ENCODE measurements at places on chromosomes 11 and 22. TPM values are rescaled to one million over a fixed set of nuclear protein-coding genes. Genes with fewer than 3 reads are reported as not detected.

DNA sequence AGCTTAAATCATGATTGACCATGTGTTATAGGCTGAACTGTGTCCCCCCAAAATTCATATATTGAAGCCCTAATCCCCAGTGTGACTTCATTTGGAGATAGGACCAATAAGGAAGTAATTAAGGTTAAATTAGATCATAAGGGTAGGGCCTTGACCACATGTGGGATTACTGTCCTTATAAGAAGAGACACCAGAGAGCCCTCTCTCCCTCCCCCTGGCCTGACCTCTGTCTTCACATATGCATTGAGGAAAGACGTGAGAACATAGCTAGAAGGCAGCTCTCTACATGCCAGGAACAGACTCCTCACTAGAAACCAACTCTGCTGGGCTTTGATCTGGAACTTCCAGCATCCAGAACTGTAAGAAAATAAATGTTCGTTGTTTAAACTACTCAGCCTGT, 13.6 kb upstream of the NUP50 start:
- no peak for DNase-seq

- DNase-seq: no peak
These were observed at the start of gene MS4A3 for GRCh38 chr11:60056349-60056969. Gene MS4A3, plus strand, starts transcription at chr11:60056665. Its CDS starts 4,496 bp downstream, at chr11:60061161.

DNA sequence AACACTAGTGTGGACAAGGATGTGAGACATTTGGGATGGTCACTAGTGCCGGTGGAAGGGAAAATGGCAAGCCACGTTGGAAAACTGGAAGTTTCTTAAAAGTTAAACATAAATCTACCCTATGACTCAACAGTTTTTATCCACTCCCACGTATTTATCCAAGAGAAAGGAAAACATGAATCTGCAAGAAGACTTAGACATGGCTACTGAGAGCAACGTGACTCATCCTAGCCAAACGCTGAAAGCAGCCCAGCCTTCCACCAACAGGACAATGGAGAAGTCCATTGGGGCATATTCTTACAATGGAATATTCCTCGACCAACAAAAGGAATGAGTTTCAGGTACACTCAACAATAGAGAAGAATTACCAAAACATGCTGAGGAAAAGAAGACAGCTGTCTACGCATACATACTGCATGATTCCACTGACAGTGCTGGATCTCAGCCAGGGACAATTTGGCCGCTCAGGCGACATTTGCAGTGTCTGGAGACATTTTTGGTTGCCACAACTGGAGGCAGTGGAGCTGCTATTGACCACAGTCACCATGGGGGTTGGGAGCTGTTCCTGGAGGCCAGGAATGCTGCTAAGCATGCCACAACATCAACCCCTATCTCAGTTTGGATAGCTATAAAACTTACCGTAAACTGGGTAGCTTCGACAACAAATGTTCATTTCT, 21.2 kb downstream of the SYT13 start:
- no peak for DNase-seq

DNA sequence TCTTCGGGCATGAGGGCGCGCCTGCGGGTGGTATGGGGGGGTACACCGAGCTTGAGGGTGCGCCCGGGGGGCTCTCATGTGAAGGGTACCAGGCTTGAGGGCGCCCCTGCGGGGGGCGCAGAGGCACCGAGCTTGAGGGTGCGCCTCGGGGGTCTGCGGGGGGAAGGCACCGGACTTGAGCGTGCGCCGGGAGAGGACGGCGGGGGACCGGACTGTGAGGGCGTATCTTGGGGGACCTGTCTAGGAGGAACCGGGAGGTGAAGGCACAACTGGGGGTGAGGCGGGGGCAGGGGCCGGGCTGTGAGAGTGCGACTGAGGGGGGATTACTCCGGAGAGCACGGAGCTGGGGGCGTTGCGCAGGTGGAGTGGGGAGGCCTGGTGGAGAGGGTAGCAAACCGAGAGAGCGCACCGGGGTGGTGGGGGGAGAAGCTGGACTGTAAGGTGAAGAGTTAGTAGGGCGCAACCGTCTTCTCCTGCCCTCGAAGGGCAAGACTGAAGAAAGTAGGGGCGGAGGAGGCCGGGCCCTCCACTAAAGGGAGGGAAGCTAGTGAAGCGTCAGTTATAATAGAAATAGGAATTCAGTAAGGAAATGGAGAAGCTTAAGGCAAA, 1.1 kb upstream of the DDX6 start:
- no peak for DNase-seq

DNA sequence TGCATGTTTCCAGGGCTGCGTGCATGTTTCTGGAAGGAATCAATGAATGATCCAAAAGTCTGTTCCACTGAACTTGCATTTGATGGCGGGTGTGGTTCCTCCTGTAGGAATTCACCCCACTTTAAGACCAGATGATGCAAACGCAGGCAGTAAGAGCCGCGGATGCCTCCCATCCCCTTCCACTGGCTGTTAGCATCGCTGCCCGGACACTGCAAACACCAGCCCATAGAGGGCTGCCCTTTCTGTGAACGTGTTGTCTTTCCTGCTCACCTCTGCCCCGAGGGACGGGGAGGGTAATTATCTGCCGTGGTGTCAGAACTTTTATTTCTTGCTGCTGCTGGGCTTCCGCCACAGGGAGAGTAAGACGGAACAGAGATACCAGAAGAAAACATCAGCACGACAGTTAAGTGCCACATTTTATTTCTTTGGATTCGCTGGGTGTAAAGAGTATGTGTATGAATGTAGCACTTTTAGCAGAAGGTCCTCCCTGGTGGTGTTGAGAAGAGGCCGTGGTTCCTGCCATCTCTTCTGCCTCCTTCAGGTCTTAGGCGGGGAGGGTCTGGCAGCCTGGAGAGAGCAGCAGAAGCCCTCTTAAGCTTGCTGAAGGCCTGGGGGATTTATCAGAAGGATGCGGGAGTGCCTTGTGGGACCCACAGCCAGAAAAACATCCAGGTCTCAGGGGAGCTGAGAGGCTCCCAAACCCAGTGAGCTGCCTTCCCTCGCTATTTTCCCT, 53.2 kb upstream of the NECTIN1 start:
- no peak for DNase-seq

DNA sequence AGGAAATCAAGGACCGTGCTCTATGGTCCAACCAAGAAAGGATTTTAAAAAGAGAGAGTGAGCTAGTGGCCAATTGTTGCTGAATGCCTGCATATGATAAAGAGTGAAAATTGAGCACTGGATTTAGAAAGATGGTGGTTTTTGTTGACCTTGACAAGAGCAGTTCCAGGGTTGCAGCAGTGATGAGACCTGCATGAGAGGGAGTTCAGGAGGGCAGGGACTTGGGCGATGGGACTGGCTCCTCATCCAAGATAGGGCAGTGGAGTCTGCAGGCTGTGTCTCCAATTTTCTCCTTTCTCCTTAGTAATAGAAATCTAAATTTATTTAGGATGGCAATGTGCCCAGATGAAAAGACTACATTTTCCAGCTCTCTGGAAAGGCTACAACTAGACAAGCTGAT, 94.0 kb upstream of the B3GAT1 start:
- no peak for DNase-seq

DNA sequence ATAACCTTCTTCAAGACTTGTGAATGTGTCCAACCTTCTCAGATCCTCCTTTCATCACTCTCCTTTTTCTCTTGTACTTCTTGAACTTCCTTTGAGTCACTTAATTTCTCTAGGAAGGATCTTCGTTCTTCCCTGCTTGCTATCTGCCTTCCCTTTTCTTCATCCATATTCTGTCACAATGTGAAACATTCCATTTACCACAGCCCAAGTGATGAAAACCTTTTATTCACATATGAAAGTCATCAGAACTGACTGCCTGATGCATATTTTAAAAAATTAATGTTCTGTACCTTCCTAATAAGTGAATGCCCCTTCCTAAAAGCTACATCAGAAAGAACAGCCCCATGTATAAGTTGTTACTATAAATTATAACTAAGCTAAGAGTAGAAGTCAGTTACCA, 520.4 kb upstream of the LUZP2 start:
- no peak for DNase-seq

- DNase-seq: no peak
These were observed 61.1 kb downstream of the CYB5R2 start for GRCh38 chr11:7612056-7612660.

DNA sequence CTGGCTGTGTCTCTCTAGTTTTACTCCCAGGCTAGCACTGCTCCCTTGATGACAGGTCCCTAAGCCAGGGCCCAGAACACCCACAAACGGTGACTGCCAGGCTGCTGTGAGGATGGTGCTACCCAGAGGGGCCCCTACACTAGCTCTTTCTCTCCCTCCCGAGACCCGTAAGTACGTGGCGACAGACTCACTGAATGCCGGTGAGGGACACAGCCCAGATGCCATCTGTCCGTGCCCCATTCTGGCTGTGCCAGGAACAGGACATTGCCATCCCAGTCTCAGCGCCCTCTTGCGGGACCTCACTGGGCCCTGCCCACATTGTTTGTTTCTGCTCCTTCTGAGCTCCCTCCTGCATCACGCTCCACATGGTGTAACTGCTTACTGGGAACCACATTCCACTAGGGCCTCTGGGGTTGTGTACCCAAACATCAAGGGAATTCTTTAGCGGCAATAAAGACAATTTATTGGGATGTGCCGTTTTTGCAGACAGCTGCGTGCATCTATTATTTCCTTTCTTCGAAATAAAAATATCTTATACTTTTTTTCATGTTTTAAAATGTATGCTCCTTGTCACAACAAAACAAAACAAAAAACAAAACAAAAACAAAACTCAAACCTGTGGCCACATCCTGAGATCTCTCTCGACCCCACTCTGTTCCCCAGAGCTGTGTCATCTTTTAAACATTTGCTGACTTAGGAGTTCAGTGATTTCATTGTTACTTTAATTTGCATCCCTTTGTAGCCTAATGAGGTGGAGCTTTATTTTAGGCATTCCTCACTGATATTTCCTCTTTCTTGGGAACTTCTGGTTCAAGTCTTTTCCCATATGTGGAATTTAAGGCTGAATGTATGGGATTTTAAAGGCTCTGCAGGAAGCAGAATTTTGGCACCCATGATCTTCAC, 4.4 kb upstream of the TPCN2 start:
- DNase-seq: no peak

DNA sequence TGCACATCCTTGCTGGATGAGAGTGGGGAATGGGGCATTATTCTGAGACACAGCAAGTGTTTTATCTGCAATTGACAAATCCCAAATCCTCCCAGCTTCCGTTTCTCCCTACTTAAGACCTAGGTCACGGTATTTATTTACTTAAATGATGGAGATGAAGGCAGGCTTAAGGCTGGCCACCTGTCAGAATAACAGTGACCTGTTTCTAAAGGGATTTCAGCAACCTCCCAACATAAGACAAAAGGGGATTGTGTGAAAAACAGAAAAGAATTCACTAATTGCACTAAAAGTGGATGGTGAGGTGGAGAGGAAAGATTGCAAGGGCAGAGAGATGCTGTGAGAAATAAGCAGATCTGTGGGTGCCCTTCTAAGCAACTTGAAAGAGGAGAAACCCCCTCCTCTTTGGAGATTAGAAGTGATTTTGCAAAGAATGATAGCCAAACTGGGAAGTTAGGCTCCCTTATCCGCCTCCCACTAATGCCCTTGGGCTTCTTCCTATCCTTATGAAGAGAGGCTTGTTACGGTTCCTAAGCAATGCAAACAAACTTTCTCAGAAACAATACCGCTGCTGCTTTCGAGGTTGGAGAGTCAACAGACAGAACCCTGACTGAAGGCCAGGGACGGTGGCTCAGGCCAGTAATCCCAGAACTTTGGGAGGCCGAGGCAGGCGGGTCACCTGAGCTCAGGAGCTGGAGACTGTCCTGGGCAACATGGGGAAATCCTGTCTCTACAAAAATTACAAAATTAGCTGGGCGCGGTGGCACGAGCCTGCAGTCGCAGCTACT, 84.3 kb downstream of the ARL14EP start:
- no peak for DNase-seq

PANX1 gene
- 25.5 TPM for total RNA-seq

NECTIN1 gene
- 2.6 TPM for total RNA-seq
